ENCODE measurements at places on chromosomes 2 and 18.

DNA sequence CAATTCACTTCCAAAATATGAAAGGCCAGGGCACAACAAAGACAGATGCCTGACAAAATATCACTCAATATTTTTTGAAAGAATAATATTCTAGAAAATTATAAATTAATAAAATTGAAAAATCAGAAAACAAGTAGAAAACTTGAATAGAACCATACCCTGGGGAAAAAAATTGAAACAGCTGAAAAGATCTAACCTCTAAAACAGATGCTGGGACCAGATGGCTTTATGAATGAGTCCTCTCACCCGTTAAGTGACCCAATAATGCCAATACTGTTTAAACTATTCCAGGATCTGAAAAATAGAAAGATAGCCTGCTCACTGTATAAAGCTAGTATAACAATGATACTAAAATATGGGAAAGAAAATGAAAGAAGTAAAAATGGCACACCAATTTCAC, 322.3 kb upstream of the VWC2L start:
- DNase-seq: no peak

DNA sequence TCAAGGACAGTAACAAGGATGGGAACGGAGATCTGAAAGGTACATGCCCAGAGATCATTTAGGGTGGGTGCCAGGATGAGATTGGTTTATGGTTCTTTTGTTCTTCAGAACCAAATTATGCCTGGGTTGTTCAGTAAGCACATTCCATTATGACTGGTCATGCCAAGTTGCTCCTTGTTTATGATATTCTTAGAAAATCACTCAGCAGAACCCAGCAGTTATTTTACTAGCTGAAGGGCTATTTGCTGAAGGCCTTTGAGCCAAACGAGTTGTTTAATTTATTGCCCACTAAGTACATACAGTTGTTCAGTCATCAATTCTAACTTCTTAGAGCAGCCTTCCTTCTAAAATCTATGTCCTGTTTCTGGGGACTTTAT, 635 bp downstream of the SLC3A1 start:
- no peak for DNase-seq

DNA sequence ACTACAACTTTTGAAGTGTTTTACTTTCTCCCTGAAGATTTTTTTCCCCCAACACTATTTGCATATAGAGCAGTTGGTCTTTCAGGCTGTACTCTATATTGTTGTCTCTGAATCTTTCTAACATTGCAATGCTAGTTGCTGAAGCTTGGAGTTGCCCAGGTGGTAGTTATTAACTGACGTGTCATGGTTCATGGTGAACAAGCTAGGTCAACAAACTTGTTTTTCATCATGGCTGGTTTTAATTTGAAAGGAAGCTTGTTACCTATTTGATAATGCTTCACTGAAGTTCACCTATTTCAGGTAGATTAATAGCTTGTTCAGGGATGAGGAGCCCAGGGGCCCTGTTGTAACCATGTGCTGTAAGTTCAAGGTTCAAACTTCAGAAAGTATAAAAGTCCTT, 158.8 kb upstream of the ZEB2 start:
- no peak for DNase-seq

DNA sequence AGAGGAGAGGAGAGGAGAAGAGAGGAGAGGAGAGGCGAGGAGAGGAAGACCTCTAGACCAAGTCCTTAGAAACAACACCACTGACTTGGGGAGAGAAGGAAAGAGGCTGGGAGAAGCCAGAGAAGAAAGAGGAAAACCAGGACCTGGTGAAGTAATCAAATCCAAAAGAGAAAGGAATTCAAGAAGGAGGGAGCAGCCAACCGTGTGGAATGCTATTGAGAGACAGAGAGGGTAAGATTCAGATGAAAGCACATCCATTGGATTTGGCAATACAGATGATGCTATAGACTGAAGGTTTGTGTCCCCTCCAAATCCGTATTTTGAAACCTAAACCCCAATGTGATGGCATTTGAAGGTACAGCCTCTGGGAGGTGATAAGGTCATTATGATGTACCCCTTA, 50.7 kb downstream of the GALNT14 start:
- no peak for DNase-seq

DNA sequence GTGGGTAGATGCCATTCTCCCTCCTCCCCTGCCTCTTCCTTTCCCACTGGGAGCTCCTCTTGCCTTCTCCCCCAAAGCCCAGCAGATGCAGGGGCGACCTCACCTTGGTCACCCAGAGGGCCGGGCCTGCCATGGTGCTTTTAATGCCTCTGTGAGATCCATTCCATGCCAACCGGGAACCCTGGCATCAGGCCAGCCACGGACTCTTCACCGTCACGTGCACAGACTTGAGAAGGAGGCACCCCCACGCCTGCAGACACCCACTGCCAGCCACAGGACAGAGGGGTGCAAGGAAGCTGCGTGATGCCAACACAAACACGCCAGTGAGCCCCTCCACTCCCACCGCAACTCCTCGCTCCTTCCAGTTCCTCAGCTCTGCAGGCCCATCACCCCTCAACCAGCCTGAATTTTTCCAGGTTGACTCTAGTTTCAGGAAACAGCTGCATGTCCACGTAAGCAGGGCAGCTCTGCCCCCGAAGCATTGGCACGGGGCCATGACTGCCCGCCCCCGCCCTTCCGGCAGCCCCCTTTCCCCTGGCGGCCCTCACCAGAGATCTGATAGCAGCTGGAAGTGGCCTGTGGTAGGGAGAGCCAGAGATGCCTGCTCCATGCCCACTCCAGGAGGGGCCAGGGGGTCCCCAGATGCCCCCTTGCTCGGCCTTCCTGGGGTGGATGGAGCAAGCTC, 50.8 kb downstream of the DNMT3A start:
- no peak for DNase-seq
